ENCODE measurements at places on chromosomes 16 and 17.

GRCh38 chr16:69513180-69513966 lies 52.4 kb upstream of the NFAT5 start:
- DNase-seq: no peak

GRCh38 chr17:80991645-80992076 lies at the start of gene CHMP6:
TSS of gene CHMP6 (plus strand) at chr17:80991841. CDS start at chr17:80991919, 78 bp downstream.
- peak; percentile 54 for DNase-seq

GRCh38 chr17:72321896-72322295 lies 201.1 kb downstream of the SOX9 start:
- DNase-seq: no peak

- DNase-seq: no peak
Observed at GRCh38 chr17:38617967-38618760, 12.4 kb upstream of the SRCIN1 start.

- DNase-seq: no peak
Observed at GRCh38 chr17:82697808-82698064, 762 bp downstream of the RAB40B start.

DNA sequence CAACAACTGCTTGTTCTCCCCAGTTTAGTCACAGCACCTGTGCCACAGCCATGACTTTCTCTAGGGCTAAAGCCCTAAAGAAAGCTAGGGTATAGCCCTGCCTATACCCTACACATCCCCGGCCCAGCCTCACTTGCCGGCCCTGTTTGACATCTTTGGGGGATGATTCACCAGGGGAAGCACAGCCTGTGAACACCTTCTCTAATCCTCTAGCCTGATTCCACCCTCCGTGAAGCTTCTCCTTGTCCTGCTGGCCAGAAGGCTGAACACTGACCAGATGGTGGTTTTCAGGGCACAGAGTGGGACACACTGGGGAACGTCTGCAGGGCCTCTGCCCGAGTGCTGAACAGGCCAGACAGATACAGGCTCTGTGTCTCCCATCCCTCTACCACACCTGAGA lies 6.0 kb downstream of the CLEC16A start:
- DNase-seq: no peak

- no peak for DNase-seq
Observed at GRCh38 chr17:65181237-65182061, 44.3 kb downstream of the RGS9 start.

DNA sequence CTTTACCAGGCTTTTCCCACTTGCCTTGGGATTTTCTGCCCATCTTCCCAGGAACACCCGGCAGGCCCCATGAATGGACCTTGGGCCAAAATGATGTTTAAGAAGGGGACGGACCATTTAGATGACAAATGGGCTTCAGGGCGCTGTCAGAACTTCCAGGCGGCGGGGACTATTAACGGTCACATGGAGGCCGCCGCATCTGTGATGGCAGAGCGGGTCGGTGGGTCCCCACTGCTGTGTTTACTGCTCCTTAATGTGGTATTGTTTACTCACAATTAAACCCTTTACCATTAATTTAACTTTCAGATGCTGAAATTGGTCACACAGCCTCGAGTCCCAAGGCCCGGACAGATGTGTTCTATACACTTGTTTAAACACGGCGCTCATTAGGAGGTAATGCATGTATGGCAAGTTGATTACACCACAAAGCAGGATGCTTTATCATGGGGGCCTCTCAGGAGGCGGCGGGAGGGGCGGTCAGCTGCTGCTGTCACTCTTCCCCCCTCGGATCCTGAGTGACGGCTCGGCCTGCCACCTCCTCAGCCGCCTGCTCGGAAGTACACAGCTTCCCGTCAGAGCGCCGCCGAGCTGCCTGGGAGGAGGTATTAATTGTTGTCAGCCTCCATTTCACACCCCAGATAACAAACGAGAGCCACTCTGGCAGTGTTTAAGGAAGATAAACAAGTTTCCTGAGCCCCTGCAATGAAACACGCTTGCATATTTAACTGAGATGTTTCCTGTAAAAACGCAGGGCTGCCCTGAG lies 83.9 kb upstream of the IRX3 start:
- DNase-seq: no peak

DNA sequence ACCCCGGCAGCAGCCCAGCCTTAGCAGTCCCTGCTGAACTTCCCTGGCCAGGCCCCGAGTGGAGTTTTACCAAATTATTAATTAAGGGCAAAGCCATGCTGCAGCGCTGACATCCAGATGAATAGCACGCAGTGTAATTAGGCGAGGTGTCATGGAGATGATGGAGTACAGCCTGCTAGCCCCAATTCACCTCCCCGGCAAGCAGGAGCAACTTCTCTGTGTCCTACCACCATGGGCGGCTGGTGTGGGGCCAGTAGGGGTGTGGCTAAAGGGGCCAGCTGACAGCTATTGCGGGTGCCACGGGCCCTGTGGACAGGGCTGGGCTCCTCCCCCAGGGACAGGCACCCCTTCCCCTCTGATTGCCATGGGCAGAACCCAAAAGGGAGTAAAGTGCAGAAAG lies 24.5 kb downstream of the ENDOV start:
- DNase-seq: no peak

DNA sequence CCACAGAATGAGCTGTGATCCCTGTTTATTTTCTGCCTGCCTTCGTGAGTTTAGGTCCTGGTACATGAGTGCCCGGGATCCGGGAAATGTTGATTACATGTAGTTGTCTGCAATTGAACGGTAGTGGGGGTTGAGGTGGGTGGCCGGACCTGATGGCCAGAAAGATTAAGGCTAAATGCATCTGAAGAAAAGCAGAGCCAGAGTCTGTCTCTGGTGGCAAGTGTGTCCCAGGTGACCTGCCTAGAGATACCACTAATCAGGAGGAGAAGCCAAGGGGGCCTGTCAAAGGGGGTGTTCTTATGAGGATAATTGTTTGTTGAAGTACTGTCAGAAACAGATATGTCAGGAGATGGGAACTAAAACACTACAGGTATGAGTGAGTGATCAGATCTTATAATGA lies 154.0 kb upstream of the ASIC2 start:
- DNase-seq: no peak

GRCh38 chr16:58259995-58260394 lies 34.8 kb downstream of the PRSS54 start:
- DNase-seq: no peak

GRCh38 chr16:59975953-59976352 lies 1241.8 kb upstream of the GOT2 start:
- no peak for DNase-seq

GRCh38 chr17:50169881-50170459 lies 4.2 kb downstream of the SGCA start:
- DNase-seq: no peak

DNA sequence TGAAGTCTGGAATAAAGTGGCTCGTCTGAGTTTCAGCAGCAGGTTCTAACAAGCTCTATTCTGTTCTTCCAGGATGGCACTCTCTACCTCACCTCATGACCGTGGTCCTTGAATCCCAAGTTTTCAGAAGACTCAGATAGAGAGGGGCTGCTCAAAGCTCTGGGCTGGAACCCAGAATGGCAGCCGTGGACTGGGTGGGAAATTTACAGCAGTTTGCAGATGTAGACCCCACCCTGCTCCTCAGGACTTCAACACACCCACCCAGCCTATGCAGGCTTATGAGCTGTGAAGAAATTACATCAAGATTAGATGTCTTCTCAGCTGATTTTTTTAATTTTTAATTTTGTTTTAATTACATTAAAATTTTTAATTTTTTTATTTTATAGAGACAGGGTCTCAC lies 59.4 kb downstream of the METRNL start:
- DNase-seq: no peak

- no peak for DNase-seq
Observed at GRCh38 chr17:83101805-83102480, 22.5 kb downstream of the METRNL start.

DNA sequence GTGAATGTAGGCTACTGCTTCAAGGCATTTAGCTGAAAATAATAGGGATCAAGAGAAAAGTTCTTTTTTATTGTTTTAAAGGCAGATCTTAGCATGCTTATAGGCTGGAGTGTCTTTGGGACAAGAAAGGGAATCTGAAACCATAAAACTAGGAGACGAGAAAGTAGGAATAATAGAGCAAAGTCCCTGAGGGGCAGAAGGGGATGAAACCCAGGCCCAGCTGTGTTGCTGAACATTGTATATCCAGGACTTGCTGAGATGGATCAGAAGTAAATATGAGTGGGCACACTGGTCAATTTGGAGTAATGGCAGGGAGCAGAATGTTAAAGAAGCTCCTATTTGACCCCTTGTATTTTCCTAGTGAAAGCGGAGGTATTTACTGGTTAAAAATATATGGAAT lies 9.3 kb downstream of the ZNF689 start:
- no peak for DNase-seq

DNA sequence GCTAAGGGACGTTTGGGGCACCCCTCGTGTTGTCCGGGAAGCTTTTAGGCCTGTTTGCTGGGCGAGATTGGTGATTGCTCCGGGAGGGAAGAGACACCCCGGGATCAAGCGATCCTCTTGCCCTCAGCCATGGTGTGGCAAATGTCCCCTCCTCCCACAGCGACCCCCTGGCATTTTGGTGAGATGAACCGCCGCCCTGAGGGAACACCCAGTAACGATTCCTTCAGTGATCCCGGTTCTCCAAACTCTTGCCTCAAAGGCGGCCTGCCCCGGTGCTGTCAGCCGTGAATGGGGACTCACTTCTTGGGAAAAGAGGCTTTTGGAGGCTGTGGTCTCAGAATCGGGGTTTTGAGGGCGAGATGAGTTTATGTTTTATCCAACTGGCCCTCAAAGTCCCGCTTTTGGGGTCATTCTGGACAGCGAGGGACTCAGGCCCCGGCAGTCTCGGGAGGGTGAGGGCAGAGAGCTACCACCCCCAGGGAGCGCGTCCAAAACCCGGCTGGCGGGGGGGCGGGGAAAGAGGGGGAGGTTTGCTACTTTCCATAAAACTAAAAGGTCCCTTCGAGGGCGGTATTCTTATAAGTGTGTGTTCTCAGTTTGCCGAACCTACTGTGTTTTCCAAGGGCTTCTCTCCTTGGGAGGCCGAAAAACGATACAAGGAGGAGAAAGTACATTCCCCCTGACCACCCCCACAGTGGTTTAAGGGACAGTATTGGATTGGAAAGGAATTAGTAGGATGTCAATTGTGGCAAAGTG lies 232.7 kb downstream of the MRTFB start:
- no peak for DNase-seq

DNA sequence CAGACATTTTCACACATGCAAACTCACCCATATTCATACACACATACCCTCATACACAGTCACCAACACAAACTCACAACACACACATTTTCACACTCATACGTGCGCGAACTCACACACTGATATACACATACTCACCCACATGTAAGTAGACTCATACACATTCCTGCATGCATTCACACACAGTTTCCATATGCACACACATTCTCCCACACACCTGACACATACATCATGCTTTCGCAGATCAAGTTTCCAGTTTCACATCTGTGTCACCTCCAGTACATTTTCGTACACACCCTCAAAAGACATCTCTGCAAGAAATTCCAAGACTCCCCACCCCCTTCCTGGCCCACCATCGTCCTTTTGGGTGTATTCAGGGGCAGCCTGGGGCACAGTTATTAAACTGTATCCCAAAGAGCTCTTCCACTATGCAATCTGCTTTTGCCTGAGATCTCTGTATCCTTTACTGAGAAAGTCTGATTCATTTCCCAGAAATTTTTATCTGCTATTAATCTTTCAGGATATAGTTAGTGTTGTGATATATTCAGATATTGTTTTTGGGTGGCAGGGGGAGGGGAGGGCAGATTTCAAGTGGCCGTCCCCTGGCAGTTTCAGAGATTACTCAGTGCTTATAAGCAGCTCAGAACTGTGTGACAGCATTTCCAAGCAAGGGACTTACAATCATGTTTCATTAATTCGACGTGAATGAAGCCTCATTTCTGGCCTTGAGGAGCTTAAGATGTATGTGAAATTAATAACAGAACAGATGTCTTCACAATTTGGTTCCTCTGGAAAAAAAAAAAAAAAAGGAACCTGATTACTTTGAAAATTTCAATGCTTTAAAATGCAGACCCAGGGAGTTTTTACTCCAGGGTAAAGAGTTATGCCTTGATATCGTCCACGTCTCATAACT lies 35.3 kb upstream of the MMP2 start:
- no peak for DNase-seq

DNA sequence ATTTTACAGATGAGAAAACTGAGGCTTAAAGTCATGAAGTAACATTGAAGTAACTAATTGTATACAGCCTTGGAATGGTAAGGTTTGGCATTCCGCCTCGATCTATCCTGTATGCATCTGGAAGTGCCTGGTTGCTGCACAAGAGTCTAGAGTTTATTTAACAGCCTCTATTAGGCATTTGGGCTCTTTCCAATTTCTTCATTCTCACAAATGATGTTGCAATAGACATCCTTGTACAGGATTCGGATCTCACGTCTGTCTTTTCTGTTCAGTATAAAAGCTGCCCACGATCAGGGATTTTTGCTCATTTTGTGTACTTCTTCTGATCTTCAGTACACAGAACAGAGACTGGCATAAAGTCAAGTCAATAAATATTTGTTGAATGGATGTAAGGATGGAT lies 100.5 kb downstream of the AIPL1 start:
- no peak for DNase-seq

DNA sequence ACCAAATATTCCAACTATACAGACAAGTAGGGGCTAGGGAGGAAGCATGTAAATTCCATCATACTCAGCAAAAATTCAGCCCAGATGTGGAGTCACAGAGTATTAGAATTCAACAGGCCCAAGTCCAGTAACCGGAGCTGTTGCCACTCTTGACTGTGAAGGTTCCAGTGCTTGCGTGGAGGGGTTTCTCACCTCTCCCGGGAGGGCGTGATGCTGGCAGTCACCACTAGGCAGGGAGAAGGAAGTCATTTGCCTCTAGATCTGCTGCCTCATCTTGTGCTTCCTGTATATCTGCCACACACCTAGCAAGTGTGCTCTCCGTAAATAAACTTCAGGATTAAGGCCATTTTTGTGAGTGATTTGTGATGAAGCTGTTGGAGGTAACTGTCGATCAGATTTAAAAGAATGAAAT lies 1.0 kb upstream of the CKLF start:
- no peak for DNase-seq

DNA sequence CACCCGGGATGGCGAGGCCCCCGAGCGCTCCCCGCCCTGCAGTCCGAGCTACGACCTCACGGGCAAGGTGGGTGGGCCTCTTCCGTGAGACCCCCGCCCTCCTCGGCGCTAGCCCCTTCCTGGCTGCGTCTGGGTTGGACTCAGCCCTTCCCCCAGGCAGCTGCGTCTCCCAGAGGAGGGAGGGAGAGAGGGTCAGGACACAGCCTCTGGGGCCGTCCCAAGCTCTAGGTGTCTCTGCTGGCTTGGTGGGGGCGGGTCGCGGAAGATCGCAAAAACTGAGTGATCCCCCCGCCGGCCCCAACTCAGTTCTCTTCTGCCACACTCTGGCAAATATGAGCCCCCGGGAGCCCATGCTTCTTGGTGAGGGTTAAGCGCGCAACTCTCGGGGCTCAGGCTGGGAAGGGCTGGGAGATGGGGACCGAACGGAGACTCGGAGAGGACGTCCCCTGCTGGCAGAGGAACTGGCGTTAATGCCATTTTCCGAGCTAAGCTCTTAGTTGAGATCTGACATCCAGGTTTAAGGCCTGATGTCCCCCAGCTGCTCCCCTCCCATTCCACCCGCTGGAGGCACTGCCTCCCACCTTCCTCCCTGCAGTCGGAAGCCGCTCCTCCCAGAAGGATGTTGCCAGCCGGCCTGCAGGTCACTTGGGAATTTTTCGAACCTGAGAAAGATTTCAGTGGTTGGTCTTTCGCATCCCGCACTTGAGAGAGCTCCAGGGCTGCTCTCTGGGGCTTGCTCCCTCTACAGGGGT lies 419 bp downstream of the RAB37 start:
- DNase-seq: no peak

GRCh38 chr17:15971098-15971678 lies 26.3 kb downstream of the ADORA2B start:
- no peak for DNase-seq

GRCh38 chr16:49698931-49699840 lies 156.7 kb downstream of the ZNF423 start:
- DNase-seq: peak; percentile 55
